Glutamatergic neuron (in vitro differentiated cells): ENCODE measurements at places on chromosomes 5 and 9.

- DNase-seq = no peak
These were observed 94.5 kb downstream of the LMNB1 start for GRCh38 chr5:126871441-126871840.

- no peak for DNase-seq
These were observed 74.7 kb downstream of the PIK3R1 start for GRCh38 chr5:68290260-68290674.

DNA sequence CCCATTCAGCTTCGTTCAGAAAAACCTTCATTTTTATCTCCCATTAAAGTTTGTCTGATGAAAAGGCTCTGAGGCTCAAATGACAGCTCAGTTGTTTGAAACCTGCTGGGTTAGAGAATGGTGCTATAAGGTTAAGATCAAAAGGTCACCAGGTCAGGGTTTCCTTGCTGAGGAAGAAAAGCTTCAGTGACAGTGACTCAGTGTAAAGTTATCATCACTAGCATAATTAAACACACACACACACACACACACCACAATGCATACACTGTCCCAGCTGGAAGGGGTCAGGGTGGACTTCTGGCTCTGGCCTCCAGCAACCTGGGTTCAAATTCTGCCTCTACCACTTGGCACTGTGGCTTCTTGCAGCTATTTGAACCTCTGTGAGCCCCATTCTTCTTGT lies 281.1 kb downstream of the DOCK8 start:
- no peak for DNase-seq

DNA sequence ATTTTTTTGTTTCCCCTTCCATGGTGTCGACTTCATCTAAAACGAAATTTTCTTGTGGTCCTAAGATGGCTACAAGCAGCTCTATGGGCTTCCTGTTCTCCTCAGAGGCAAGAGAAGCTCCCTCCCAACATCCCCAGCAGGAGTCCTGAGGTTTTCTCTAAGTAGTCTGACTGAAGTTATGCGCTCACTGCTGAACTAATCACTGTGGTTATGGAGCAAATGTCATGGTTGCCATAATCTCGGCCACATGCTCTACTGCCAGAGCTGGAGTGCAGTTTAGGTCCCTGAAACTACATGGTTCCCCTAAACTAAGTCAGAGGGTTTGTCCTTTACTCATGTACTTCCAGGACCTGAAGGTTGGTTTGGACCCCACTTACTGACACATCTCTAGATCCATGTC lies 68.0 kb upstream of the MAMDC2 start:
- no peak for DNase-seq
